ENCODE measurements at places on chromosomes 4 and X.
A peak's percentile ranks its signal among the peaks of the same experiment; 100 is the strongest.

DNA sequence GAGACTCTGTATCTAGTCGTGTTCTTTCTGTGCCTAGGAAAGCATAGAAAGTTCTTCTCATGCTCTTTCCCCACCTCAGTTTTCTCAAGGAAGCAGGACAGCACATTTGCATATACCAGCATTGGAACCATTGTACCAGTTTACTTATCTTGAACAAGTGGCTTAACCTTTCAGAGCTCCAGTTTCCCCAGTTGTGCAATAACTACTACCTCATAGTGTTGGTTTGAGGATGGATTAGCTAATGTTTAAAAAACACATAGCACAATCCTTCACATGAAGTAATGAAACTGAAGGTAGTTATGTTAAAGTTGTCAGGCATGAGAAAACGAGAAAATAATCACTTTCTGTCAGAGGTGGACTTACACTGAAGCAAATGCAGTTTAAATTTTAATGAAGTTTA lies 92.2 kb upstream of the H2AZ1 start:
- DNase-seq: no peak

DNA sequence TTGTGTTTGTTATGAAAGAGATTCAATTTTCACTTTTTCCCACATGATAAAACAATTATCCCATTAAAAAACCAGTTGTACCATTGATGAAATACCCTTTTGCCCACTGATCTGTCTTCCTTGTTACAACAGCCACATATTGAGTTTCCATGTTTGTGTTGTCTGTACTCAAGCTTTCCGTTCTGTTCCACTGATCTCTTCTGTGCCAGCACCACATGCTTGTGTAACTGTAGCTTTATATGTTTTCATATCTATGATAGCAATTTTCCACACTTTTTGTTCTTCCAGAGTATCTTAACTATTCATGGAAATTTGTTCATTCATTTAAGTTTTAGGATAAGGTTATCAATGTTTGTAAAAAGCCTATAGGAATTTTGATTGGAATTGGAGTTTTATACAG lies 24.3 kb upstream of the RELL1 start:
- DNase-seq: no peak

DNA sequence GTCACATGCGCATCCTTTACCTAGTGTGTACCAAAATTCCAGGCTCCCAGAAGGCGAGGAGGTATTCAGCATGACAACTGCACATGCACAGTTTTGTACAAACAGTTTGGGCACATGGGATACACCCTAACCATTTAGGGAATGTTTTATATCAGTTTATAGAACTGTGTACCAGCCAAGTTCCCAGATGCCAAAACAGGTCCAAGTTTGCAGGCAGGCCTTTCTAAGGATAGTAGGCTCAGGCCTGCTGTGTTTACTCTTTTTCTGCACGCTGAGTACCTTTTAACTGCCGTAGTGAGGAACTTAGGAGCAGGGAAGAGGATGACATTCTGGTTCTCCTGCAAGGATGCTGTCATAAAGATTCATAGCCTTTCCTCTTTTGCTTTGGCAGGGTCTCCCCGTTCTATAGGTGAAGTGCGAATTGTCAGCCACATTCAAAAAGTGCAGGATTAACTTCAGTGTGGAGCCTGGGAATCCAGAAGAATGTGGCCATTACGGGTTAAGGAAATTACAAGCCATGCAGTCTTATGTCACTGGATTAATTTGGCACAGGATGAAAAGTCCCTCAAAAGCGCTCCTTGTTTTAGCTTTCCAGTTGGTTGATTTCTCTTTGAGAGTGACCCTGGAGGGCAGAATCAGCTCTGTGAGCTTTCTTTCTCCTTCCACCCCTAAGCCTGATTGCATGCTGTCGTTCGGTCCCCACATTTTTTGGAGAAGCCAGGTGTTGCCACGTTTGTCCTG lies 259.8 kb downstream of the ARHGAP10 start:
- DNase-seq: no peak

DNA sequence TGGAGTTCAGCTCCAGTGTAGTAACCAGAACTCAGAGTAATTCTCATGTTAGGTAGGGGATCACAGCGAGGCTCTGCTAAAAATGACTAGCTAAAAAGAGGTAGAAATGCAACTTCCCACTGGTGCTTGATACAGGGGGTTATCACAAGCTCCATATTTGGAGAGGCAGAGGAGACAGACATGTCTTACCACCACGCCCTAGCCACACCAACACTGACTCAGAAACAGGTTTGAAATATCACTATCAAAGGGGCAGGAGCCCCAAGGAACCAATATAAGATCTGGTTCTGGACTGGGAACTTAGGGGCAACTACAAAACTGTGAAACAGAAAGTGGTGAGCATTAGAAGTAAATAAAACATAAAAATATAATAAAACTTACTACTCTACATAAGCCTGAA lies 62.9 kb downstream of the IQCM start:
- no peak for DNase-seq

- no peak for DNase-seq
Observed at GRCh38 chr4:1994938-1995337, 13.8 kb downstream of the NELFA start.

GRCh38 chr4:26879805-26880204 lies 19.2 kb downstream of the STIM2 start:
- no peak for DNase-seq

DNA sequence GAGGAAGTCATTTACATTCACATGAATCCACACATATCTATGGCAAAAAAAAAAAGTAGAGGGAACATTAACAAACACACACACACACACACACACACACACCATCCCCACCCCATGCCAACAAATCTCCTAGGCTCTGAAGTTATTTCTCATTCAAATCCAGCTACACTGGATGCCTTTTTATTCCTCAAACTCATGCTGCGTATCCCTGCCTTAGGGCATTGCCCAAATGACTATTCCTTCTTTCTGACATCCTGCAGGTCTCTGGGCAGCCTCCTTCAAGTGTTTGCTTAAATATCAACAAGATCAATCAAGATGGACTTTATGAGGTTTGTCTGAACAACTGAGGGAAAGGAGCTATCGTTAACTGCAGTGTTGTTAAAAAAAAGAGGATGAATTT lies 106.5 kb upstream of the FAM9A start:
- DNase-seq: no peak

GRCh38 chr4:176588436-176588835 lies 204.3 kb downstream of the VEGFC start:
- no peak for DNase-seq

GRCh38 chr4:78667764-78668163 lies 108.4 kb upstream of the BMP2K start:
- no peak for DNase-seq

DNA sequence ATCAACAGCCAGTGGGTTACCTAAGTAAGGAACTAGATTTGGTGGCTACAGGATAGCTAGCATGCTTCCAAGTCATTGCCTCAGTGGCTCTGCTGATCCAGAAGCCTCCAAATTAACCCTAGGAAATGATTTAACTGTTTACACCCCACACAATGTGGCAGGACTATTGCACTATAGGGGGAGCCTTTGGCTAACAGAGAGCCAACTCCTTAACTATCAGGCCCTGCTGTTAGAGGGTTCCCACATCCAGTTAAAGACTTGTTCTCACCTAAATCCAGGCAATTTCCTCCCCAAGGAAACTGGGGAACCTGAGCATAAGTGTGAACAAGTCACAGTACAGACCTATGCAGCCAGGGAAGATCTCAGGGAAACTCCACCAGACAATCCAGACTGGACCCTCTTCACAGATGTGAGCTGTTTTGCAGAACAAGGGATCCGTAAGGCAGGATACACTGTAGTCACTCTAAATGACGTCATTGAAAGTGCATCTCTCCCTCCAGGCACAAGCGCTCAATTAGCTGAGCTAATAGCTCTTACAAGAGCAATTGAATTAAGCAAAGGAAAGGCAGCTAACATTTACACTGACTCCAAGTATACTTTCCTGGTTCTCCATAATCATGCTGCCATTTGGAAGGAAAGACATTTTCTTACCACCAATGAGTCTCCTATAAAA lies 185.3 kb upstream of the SPOCK3 start:
- no peak for DNase-seq

GRCh38 chrX:132266583-132267355 lies 47.5 kb upstream of the RAP2C start:
- no peak for DNase-seq

DNA sequence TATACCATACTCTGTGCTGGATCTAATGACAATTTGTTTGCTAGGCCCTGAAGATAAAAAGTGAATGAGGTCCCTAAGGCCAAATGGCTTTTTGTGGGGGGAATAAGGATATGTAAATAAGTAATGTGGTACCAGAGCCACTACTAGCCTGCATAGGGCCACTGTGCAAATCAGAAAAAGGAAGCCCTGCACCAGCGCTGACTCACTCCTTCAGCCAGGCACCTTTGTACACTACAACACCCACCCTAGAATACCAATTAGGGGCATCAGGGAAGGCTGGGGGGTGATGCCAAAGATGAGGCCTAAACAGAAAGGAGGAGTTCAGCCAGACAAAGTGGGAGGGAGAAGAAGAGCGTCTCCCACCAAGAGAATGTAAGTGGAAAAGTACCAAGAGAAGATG lies 122.2 kb downstream of the CAMK2D start:
- DNase-seq: no peak

DNA sequence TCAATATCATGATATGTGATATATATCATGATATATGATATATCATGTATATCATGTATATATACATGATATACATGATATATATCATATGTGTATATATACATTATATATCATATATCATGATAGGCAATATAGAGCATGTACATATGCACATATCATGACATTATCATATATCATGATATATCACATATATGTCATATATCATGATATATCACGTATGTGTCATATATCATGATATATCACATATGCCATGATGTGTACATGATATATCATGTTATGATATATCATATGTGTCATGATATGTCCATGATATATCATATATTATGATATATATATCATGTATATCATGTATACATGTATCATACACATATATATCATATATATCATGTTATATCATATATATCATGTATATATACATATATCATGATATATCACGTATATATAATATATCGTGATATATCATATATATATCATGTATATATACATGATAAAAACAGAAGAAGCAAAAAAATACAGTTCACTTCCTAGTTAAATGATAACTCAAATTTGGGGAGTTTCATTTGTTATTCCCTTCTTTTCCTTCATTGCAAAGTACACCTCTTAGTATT lies 670.1 kb upstream of the EPHA5 start:
- no peak for DNase-seq

DNA sequence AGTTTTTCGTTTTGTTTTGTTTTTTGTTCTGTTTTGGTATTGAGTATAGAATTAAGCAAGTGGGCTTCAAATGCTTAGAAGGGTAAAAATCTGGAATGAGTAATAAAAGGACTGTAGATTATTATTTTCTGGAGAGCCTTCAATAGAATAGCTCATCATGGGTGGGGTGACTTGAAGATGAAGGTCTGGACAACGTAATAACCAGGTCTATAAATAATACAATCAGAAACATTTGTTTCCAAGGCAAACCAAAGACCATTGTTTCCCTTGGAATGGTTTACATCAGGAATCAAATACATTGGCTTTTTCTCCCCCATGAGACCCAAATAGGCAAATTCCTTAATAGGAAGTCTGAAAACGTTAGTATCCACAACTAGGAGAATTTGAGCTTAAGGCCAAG lies 721.6 kb downstream of the RPA4 start:
- DNase-seq: no peak

GRCh38 chr4:6272863-6273660 lies 3.4 kb downstream of the WFS1 start:
- peak; percentile 25 for DNase-seq

GRCh38 chr4:105474099-105474518 lies 247 bp upstream of the PPA2 start:
- peak; percentile 70 for DNase-seq

All from stromal cell of bone marrow (primary cell).